Tracheal epithelial cell (primary cell): ENCODE measurements at places on chromosomes 6 and 20. TPM values are rescaled to one million over a fixed set of nuclear protein-coding genes. Genes with fewer than 3 reads are reported as not detected.

The PREX1 gene
- under 0.01 and 0.24 TPM in 2 replicates for total RNA-seq

The LHFPL5 gene
- not detected in 2 replicates for total RNA-seq

The ADGB gene
- not detected in 2 replicates for total RNA-seq

The KCNK15 gene
- 0.96 TPM in 1 of 2 replicates, not detected in the other for total RNA-seq

The KCNB1 gene
- total RNA-seq = under 0.01 TPM in 1 of 2 replicates, not detected in the other

The CRYBG1 gene
- total RNA-seq = 46.5 and 81.6 TPM in 2 replicates

The IRAK1BP1 gene
- total RNA-seq = 2.2 and 5.5 TPM in 2 replicates

The MUC22 gene
- total RNA-seq = not detected in 2 replicates

The ALDH5A1 gene
- 2.3 and 2.4 TPM in 2 replicates for total RNA-seq

The TCF15 gene
- not detected in 2 replicates for total RNA-seq

The LRRC73 gene
- under 0.01 and 0.24 TPM in 2 replicates for total RNA-seq

The GNMT gene
- total RNA-seq = not detected in 2 replicates

The C6orf58 gene
- total RNA-seq = not detected in 2 replicates

The COX4I2 gene
- not detected in 2 replicates for total RNA-seq

The CD24 gene
- 1,439 and 1,607 TPM in 2 replicates for total RNA-seq

The GPR6 gene
- total RNA-seq = not detected in 2 replicates

The GRIK2 gene
- total RNA-seq = 0.21 TPM in 1 of 2 replicates, not detected in the other

The MYLK2 gene
- not detected in 2 replicates for total RNA-seq
